ENCODE measurements at places on chromosomes 2 and 18.

DNA sequence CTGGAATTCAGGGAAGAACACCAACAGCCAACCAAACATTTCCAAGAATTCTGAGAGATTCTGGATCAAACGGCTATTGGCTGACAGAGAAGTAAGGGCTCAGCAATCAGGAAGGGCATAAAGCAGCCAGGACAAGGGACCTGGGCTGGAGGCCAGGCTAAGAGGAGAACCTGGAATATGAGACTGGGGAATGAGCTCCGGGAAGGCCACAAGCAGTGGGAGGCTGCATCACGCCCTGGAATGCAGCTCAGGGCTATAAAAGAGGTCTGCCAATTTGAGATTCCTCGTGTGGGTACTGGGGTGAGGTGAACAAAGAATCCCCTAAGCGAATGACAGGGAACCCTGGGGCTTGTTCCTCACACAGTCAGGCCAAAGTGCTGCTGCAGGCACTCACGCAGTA lies 60.4 kb downstream of the ANO7 start:
- DNase-seq: no peak

DNA sequence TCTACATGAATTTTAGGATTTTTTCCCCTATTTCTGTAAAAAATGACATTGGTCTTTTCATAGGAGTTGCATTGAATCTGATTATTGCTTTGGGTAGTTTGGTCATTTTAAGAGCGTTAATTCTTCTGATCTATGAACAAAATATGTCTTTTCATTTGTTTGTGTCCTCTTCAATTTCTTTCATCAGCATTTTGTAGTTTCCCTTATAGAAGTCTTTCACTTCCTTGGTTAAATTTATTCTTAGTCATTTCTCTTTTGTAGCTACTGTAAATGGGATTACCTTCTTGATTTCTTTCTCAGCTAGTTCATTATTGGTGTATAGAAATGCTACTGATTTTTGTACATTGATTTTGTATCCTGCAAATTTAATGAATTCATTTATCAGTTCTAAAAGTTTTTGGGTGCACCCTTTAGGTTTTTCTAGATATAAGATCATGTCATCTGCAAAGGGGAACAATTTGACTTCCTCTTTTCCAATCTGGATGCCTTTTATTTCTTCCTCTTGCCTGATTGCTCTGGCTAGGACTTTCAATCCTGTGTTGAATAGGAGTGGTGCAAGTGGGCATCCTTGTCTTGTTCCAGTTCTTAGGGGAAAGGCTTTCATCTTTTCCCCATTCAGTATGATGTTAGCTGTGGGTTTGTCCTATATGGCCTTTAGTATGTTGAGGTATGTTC lies 36.6 kb upstream of the AAK1 start:
- peak; percentile 13 for DNase-seq

DNA sequence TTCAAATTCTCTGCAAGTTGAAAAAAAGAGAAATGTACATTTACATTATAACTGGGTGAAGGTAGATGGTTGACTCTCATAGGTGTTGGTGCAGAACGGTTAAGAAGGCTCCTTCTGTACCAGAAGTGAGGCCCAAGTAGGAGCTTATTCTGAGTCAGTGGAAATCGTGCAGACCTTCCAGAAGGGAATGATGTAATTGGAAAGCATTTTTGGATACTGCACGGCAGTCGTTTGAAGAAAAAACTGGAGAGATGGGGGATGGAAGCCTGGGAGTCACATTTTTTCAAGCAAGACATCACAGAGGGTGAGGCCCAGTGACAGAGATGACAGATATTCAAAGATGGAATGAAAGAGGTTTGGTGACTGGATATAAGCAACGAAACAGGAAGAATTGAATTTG lies 39.4 kb downstream of the HRH4 start:
- DNase-seq: no peak

DNA sequence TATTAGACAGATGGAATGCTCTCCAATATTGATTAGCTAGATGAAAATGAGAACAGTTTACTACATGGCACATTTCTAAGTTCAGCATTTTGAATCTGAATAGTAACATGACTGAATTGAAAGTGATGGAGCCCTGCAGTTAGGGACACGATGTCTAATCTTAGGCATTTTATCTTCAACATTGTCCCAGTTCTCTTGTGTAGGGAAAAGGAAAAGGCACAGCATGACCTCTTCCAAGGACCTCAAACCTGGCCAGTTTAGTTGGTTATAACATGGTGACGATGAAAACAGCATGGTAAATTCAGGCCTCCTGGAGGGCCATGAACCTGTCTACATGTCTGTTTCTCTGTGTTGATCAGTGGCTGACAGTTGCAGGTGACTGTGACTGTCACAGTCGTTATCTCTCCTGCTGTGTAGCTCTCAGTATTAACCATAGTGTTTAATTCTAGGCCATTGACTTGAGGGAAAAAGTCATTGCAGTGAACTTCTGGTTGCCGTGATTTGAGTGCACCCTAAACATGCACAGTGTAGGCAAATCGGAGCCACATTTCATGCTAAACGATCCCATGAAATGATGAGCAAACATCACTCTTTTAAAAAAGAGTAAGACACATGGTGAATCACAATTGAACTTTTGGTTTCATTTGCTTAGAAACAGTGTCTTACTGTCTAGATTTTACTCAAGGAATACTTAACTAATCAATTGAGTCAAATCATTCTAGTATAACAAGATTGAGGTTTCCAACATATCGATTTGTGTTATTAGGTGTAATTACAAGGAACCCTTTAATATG lies 129.7 kb downstream of the PHLPP1 start:
- no peak for DNase-seq

GRCh38 chr2:28251337-28251736 lies 141.3 kb upstream of the FOSL2 start:
- DNase-seq: no peak

DNA sequence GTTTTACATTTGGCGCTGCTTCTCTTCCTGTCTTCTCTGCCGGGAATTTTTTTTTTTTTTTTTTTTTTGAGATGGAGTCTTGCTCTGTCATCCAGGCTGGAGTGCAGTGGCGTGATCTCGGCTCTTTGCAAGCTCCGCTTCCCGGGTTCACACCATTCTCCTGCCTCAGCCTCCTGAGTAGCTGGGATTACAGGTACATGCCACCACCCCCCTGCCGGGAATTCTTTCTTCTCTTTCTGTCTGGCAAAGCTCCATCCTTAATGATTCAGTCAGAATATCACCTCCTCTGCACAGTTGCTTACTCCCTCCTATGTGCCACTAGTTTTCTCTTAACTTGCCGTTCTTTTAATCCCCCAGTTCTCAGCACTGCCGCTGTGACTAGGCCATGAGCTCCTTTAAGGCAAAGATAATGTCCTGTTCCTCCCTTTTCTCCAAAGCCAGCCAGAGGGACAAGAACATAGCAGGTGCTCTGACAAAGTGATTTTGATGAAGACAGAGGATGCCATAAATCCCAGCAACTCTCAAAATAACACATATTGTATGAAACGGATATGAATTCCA lies 112.1 kb upstream of the LRATD1 start:
- DNase-seq: no peak

DNA sequence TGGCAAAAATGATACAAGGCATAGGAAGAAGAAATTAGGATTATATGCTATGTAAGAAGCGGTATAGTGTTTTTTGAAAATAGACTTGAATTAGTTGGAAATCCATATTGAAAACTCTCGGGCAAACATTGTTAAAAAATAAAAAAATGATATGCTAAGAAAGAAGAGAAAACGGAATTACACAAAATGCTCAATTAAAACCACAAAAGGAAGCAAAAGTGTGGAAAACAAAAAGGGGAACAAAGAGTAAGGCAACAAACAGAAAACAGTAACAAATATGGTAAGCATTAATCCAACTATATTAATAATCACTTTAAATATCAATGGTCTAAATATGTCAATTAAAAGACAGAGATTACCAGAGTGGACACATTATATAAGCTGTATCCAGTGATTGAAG lies 58.4 kb downstream of the TXNL1 start:
- no peak for DNase-seq

DNA sequence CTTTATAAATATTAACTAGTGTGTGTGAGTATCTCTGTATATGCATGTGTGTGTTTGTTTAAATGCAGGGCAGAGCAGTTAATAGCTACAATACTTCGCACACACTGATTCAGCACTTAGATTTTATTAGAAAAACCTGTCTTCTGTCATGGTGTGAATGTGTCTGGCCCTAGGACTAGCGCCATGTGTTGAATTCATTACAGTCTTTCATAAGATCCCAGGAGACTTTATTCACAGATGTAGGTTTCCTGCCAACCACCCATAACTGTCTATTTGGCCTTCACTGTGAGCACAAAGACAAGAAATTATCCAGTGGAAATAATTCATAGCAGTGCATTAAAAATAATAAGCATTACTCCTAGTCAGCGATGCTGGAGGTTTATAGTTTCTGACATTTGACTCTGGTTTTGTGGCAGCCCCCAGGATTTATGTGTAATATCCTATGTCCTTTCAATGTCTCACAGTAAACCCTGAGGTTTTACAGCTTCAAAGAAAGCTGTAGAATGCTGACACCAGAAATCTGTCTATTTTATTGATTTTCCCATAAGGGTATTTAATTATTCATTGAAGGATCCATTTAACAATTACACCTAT lies 93.9 kb downstream of the ZNF804A start:
- DNase-seq: no peak

GRCh38 chr2:205060269-205060668 lies 515.0 kb downstream of the PARD3B start:
- no peak for DNase-seq

DNA sequence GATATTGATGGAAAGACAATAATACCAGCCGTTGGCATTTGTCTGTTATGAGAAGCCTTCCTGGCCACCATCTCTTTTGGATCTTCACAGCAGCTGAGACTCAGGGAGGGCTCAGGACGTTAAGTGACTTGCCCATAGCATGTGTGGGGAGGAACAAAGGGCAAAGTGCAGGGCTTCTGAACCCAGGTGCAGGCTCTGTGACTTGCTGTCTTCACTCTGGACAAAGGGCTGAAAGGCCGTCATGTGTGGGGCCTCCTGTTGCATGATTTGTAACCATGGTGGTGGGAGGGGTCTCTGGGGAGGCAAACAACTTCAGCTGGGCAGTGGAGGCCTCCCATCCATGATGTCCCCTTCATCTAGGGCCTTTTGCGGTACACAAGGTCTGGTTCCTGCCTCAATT lies 65.5 kb upstream of the SIX2 start:
- DNase-seq: no peak

- DNase-seq: no peak
Observed at GRCh38 chr2:128439791-128440665, 121.4 kb upstream of the HS6ST1 start.

- DNase-seq: no peak
Observed at GRCh38 chr18:37873416-37873815, 307.8 kb upstream of the CELF4 start.

GRCh38 chr2:38554973-38555595 lies 47.6 kb downstream of the HNRNPLL start:
- no peak for DNase-seq

DNA sequence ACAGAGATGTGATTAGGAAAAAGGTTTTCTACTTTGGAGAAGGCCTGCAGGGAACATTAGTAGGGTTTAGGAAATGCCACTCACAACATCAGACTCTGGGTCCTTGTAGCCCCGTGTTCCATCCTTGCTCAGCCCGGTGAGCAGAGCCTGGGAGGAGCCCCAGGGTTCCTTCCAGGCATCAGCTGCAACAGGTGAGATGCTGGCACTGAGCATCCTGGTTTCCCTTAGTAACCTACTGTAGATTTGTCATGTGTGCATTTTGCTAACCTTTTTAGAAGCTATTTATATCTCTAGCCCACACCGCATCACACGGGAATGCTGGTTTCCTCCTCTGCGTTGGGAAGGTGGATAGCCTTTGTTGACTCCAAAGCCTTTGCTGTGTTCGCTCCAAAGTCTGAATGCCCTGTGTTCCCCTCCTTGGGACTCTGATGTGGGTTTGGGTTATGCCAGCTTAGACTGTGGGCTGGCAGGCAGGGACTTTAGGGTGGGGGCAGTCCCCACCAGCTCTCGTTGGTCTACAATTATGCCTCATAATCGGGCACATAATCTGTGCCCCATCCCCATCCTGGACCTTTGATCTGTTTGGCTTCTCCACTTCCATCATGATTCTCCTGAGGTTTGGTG lies 69.3 kb downstream of the TMEM247 start:
- DNase-seq: no peak
